PC-3 (cell line): ENCODE measurements at places on chromosomes 16 and 17. TPM values are rescaled to one million over a fixed set of nuclear protein-coding genes. Genes with fewer than 3 reads are reported as not detected.
A peak's percentile ranks its signal among the peaks of the same experiment; 100 is the strongest.

DNA sequence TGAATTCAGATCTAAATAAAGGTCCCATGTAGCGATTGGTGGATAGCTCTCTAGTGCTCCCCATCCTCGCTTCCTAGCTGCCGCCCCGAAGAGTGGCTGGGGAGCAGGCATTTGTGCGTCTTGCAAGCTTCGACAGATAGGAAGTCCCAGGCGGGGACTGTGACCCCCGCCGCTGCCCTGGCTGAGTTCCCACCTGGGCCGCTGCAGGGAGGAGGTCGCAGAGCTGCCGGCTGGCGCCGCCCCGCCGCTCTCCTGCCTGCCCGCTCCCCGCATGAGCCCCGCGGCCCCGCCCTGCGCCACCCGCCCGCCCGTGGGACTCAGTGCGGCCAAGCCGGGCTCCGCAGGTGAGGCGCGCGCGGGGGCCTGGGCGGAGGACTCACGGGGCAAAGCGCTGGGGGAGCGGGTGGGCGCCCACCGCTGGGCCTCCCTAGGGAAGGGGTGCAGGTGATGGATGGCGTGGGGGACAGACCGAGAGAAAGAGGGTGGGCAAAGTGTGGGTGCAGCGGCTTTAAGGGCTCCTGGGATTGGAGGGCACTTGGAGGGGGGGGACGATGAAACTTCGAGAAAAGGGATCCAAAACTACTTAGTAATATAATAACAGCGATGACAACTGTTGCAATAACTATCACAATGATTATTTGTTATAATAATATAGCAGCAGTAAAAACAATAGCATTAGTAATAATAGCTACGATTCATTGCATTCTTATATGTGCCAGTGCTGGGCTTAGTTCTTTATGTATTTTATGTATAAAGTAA, at the start of gene OTOA:
OTOA (plus strand) TSS at position 80 of the 759 bp plus-strand sequence. CDS start 14,547 bp downstream, outside the sequence.
- no peak for DNase-seq

The ABCA6 gene
- total RNA-seq, result not detected in 2 replicates

The IL21R gene
- 0.55 TPM in 1 of 2 replicates, not detected in the other for total RNA-seq

GRCh38 chr17:879546-880442, 97.6 kb downstream of the MRM3 start:
- DNase-seq, result peak; percentile 84

GRCh38 chr17:83123896-83124801, 44.7 kb downstream of the METRNL start:
- DNase-seq, result no peak

The MIF4GD gene
- total RNA-seq, result 30.8 and 42.3 TPM in 2 replicates

- DNase-seq, result no peak
Measured at GRCh38 chr16:88402551-88403240, 19.9 kb downstream of the ZNF469 start.

- DNase-seq, result no peak
Measured at GRCh38 chr16:1790611-1791255, 2.8 kb downstream of the IGFALS start.

GRCh38 chr17:43879723-43880419, 27.5 kb downstream of the MPP2 start:
- no peak for DNase-seq

DNA sequence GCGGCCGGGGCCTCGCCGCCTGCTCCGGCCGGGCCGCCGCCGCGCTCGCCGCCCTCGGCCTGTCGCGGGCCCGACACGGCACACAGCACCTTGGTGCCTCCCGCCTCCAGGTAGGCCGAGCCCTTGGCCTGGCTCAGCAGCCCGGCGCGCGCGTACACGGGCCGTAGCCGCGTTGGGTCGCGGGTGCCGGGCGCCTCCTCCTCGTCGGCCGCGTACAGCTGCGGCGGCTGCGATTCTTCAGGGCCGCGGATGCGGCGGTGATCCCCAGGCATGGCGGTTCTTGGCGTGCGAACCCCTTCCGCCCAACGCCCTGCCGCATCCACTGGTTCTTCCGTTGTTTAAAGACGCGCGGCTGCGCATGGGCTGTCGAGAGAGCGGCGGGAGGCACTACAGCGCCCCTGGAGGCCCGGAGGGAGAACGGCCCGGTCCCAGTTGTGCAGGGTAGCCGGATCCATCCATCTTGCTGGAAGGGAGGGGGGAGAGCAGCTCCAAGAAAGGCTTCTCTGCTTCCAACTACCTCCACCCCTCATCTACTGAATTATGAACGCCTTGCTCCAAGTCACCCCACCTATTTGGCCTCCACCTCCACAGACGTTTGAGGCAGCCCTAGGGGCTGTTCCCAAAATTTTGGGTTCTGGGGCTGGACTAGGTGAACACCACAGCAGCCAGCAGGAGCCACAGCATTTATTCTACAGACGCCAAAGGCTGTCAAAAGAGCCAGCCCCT, at the start of gene EXOSC6:
EXOSC6 (minus strand) TSS at position 312 of the 726 bp plus-strand sequence; CDS start at position 272, 40 bp downstream.
- DNase-seq, result peak; percentile 90

DNA sequence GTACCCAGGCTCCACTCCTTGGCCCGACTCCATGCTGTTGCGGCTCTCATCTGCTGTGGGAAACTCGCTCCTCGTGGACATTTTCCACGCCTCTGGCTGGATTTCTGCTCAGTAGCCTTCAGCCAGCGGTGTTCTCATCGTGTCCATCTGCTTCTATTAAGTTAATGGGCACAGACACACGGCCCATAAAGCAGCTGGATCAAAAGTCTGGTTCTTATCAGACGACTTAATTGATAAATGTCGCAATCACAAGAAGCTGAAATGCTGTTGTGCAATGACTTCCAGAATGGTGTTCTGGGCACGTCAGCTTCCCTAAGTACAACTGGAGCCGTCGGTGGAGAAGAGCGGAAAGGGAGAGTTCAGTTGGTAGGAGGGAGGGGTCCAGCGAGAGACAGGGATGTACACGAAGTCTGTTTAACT, 211.7 kb upstream of the CHMP6 start:
- no peak for DNase-seq

The GP1BA gene
- total RNA-seq, result not detected in 2 replicates

- no peak for DNase-seq
Measured at GRCh38 chr17:2059547-2060384, 4.9 kb downstream of the HIC1 start.

DNA sequence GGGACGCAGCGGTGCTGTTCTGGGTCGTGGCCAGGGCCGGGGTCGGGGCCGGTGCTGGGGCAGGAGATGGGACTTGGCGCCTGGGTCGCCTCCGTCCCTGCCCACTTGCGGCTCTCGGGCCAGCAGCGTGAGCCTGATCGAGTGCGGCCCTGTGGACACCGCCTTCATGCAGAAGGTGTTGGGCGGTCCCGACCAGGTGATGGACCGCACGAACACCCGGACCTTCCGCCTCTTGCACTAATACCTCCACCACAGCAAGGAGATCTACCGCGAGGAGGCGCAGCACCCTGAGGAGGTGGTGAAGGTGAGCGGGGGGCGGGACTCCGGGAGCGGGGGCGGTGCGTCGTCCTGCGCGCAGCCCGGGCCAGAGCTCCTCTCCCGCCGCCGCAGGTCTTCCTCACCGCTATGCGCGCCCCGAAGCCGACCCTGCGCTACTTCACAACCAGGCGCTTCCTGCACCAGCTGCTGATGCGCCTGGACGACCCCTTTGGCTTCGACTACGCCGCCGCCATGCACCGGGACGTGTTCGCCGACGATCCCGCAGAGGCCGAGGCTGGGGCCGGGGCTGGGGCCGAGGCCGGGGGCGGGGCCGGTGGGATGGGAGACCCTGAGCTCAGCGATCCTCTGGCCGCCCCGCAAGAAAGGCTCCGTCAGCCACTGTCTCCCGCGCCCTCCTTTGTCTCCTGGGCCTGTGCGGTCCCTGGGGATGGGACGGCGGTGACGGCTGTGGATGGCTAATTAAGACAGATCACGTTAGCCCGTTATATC, 4.5 kb upstream of the HSD17B1 start:
- peak; percentile 81 for DNase-seq

The TNFRSF13B gene
- not detected in 2 replicates for total RNA-seq
